ENCODE measurements at places on chromosomes 6 and 20.

- no peak for DNase-seq
Observed at GRCh38 chr20:2408111-2408510, 27.4 kb downstream of the TGM6 start.

DNA sequence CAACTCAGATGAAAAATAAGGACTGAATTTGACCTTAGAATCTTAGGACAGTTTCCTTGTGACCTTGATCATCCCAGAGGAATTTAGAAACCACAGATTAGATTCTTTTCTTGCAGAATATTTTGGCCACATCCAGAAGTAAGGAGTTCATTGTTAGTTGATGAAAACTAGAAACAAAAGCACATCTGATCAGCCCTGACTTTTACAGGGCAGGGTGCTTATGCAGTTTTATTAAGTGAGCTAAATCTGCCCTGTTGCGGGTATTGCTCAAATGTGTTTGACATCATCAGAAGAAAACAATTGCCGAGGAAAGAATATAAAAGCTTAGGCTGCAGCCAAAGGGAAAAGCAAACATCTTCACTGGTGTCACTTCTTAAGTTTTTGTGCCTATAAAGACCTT, 100.8 kb downstream of the MTFR2 start:
- DNase-seq: no peak

DNA sequence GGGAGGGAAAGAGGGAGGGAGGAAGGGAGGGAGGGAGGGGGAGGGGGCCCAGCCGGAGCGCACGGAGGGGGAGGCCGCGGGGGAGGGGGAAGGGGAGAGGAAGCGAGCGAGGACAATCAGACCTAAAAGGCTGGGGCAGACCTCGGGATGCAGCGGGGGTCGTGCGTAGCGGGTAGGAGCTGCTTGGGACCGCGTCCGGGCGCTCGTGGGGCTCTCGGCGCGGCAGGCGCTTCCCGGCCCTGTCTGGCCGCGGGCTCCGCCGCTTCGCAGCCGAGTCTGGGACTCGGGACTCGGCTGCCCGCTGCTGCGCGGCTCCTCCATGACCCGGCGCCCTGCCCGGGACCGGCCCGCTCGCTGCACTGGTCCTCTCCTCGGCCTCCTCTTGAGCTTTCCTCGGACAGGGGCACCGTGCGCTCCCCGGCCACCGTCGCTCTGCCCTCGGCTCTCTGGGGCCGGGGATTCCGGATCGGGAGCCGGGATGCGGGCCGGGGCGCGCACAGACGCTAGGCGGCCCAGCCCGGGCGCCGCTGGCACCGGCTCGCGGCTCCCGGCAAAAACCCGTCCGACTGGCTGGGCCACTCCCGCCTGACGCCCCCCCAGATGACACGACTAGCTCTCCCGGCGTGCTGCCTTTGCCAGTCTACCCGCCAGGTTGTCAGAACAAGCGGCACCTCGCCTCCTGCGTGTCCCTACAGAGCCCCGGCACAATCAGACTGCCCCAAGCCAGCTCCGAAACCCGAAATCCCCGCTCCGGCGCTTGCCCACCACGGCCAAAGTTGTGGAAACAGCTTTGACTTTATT, 2.2 kb downstream of the TFAP2A start:
- DNase-seq: peak; percentile 77

GRCh38 chr6:135311446-135312200, 130.5 kb downstream of the MYB start:
- no peak for DNase-seq

GRCh38 chr20:39105551-39105950, 143.4 kb downstream of the DHX35 start:
- no peak for DNase-seq

GRCh38 chr20:19734811-19735210, 23.2 kb upstream of the RIN2 start:
- DNase-seq: no peak

DNA sequence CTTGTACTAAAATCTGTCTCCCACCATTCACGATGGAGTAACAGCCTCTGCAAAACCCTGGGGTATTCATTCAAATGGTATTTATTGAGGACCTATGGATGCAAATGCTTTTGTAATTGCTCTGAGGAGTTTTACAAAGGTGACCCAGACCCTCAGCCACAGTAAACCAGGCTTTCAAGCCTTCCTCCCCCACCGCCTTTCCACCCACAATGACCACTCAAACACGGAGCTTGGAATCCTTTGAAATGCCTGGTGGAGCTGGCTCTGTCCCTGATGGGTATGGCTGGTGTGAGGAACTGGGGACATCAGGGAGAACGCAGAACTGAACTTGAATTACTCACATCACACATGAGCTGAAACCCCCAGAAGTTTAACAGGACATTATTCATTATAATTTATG, 246.4 kb downstream of the CDH26 start:
- no peak for DNase-seq

DNA sequence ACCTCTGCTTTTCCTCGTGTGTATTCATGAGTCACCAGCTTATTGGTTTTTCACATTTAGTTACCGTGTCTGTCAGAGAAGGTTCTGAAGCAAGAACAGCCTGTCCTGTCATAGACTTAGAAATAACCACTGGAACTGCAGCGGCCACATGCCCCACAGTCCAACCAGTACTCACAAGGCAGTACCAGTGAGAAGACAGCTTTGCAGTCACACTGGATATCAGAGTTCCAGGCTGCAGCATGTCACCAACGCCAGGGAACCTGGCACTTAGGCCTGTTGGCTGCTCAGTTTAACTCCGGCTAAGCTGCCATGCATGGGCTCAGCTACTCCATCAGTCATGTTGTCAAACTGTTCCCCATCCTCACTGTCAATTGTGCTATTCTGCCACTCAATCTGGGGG, 40.1 kb downstream of the ADNP start:
- no peak for DNase-seq

- no peak for DNase-seq
Observed at GRCh38 chr6:48412656-48413055, 301.7 kb upstream of the PTCHD4 start.

DNA sequence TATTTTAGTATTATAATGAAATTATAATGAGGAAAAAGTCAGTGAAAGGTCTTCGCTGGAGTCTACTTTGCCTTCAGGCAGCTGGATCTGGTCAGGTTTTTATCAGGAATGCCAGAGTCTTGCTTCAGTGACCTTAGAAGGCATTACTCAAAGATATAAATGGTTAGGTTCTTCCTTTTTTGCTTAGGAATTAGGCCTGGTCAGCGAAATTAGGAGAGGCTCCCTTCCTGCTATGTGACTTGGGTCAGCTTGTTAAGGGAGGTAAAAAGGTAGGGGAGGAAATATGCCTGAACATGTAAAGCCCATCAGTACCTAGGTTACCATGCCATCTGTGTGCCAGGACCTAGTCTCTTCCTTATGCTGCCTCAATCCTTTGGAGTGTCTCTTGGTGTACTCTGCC, 115.1 kb downstream of the OTOR start:
- no peak for DNase-seq

- peak; percentile 85 for DNase-seq
Observed at GRCh38 chr20:62860924-62861691, 514 bp downstream of the TCFL5 start.

DNA sequence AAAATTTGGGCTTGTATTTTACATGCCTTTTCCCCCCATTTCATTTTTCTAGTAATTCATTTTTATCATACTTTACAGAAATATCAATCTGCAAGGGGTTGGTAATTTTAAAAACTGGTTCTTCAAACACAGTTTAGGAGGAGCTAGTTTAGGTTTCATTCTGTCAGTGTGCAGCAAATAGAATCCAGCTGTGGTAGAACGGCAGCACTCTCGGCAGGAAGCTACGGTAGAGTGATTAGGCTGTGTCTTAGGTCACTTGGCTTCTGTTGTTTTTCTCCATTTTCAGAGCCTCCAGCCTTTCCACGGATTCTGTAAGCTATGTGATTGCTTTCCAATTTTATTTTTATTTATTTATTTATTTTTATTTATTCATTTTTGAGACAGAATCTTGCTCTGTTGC, 32.7 kb downstream of the TLDC2 start:
- DNase-seq: no peak

- DNase-seq: no peak
Observed at GRCh38 chr6:149239573-149240209, 77.8 kb upstream of the TAB2 start.

- DNase-seq: no peak
Observed at GRCh38 chr6:116238083-116238482, 15.8 kb downstream of the TSPYL4 start.
